ENCODE measurements at places on chromosomes 7 and 10.

DNA sequence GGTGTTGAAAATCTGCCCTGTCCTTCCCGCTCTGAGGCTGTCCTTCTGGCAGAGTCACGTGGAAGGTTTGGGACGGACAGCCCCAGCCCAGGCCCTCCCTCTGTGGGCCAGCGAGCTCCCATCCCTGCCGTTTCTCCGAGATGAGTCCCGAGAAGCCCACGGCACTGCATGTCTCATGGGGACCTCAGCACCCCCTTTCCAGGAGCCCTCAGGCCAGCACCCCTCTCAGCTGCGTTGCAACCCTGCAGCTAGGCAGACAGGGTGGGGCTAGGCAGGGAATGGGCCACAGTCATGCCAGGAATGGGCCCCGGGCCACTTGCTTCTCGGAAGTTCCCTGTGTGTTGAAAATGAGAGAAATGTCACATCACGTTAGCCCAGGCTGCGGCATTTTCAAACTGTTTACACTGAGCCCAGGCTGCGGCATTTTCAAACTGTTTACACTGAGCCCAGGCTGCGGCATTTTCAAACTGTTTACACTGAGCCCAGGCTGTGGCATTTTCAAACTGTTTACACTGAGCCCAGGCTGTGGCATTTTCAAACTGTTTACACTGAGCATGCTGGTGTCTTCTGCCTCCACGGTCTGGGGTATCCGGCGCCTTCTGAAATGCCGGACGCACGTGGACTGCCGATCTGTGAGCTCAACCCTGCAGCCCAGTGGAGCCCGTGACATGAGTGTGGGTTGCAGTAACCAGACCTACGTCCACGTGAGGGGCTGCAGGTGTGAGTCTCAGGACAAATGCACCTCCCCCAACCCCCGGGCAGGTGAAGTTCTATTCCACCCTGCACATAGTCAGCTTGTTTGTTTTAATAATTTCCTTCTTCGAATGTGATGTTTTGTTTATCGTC is 42.6 kb downstream of the FAM20C start:
- DNase-seq = no peak

- DNase-seq = no peak
These were observed 480.6 kb upstream of the MBL2 start for GRCh38 chr10:53253221-53253620.

- no peak for DNase-seq
These were observed 6.1 kb downstream of the STK32C start for GRCh38 chr10:132301371-132302330.

DNA sequence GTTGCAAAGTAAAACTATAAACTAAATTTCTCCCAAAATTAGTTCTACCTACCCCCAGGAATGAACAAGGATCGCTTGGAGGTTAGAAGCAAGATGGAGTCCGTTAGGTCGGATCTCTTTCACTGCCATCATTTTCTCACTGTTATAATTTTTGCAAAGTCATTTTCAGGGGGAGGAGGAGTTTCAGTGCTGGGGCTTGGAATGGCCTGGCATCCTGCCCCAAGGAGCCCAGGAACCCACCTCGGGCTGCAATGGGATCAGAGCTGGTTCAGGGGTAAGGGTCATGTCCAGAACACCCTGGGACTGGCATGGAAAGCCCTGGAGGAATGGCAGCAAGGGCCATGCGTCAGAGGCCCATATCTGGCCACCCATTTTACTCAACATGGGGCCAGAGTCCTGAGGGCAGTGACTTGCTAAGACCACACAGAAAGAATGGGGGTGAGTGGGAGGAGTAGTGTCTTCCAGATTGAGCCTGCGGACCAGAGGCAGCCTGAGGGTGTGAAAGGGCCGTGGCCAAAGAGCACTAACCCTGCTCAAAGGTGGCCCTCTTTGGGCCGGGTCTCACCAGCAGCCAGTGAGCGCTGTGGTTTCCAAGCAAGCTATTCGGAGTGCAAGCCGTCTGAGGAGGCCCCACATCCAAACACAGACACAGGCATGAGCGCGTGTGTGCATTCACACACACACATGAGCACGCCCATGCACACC is 31.8 kb downstream of the GPRIN2 start:
- no peak for DNase-seq

GRCh38 chr10:62023329-62023728 is 121.8 kb downstream of the ARID5B start:
- no peak for DNase-seq

DNA sequence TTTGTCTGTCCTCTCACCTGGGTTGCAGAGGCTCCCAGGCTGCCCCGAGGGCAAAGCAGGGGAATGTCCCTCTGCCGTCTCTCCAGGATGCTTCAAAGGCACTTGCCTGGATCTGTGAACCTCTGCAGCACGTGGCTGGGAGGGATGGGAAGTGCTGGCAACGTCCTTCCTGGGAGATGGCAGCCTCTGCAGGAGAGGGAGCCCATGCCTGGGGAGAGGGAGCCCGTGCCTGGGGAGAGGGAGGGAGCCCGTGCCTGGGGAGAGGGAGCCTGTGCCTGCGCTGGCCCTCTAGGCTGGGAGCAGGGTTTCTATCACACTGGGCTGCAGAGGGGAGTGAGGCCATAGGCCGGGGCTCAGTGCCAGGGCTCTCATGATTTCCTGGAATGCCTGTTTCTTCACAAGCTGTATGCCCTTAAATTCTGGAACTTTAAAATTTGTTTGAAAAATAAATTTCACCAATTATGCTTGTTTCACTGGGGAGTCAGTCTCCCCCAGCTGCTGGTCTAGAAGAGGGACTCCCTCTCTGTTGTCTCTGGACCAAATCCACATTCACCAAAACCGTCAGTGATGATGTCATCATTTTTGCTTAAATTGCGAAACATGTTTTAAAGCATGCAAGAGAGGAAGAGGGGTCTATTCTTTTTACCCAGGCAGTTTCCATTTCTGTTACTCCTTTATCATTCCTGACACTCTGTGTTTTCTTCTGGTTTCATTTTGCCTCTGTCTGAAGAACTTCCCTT is 135.7 kb downstream of the DNAJB6 start:
- no peak for DNase-seq

DNA sequence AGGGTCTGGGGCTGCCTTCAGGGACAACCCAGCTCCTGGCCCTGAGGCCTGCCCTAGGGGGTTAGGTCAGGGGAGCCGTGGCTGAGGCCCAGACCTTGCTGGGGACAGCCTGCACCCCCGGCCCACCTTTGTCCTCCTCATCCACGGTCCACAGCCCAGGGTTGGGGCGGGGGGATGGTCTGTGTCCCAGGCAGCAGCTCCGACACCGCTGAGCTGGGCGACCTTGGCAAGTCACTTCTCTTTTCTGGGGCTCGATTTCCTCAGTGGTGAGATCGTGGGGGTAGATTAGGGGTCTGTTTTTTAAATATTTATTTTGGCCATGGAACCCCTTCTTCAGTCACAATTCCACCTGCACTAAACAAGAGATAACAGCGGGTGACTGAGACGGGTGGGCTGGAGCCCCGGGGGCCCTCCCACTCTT is 30.9 kb downstream of the DNAJB12 start:
- DNase-seq = peak; percentile 71

GRCh38 chr10:6988654-6989053 is 408.6 kb upstream of the PRKCQ start:
- DNase-seq = peak; percentile 22

GRCh38 chr7:139730746-139731612 is 46.8 kb downstream of the HIPK2 start:
- peak; percentile 67 for DNase-seq

DNA sequence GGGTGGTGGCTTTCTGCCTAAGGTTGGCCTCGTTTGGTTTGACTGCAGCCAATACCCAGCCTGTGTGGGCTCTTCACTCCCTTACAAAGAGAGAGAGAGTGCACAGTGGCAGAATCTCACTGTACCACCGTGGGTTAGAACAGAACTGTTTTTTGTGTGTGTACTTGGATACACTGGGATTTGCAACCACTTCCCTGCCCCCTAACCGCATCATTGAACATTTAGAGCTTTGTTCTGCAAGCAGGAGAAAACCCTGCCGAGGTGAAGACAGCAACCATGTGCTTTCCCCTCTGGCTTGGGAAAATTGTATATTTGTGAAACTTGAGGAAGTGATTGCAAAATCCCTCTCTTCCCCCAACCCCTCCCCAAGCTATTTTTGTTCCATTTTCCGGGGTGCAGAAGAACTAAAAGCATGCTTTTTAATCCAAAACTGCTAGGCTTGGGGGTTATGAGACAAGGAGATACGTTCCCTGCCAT is 201.2 kb downstream of the TCF7L2 start:
- no peak for DNase-seq

DNA sequence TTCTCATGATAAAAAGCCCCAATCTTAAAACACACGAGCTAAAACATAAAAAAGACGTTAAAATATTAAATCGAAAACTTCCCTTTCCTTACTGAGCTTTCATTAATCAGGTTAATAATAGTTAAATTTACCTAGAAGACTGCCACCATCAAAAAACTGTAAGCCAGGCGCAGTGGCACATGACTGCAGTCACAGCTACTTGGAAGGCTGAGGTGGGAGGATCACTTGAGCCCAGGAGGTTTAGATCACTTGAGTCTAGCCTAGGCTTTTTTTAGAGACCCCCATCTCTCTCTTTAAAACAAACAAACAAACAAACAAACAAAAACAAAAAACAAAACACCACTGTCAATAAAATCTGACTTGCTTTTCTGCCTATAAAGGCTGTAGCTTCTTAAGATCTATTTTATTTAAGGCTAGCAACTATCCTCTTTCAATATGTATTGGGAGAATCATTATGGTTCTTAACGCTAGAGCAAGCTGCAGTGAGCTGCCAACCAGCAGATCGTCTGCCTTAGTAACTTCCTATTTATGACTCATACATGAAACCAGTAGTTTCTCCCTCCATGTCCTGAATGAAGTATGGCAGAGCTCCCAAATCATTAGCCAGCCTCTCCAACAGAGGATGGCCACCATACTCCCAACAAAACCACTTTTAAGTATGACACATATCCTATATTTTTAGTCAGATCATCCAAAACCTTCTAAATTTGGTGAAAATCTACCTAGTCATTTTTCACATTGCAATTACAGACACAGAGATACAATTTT is 163.7 kb downstream of the SRPK2 start:
- DNase-seq = peak; percentile 62

DNA sequence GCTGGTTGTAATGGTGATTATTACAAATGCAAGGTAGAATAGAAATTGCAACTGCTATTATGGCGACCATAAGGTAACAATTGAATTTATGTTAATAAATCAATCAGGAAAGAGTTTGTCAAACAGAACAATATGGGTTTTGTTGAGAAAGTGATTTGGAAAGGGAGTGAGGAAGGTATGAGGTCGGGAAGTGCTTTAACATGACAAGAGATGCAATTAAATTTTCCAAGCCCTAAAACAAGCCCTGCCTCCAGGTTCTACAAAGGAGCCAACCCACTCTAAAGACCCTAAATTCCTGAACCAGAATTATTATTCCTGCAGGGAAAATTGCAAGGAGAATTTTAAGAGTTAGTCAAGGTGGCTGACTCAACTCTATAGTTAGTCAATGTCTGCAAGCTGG is 363.7 kb downstream of the BMPER start:
- DNase-seq = no peak

- DNase-seq = no peak
These were observed 1.8 kb upstream of the IGF2BP3 start for GRCh38 chr7:23472046-23472445.

GRCh38 chr10:123464430-123465323 is 201.5 kb upstream of the GPR26 start:
- DNase-seq = no peak

GRCh38 chr7:137661634-137662033 is 185.1 kb downstream of the DGKI start:
- no peak for DNase-seq

GRCh38 chr10:58028597-58029366 is 238.9 kb downstream of the IPMK start:
- no peak for DNase-seq

DNA sequence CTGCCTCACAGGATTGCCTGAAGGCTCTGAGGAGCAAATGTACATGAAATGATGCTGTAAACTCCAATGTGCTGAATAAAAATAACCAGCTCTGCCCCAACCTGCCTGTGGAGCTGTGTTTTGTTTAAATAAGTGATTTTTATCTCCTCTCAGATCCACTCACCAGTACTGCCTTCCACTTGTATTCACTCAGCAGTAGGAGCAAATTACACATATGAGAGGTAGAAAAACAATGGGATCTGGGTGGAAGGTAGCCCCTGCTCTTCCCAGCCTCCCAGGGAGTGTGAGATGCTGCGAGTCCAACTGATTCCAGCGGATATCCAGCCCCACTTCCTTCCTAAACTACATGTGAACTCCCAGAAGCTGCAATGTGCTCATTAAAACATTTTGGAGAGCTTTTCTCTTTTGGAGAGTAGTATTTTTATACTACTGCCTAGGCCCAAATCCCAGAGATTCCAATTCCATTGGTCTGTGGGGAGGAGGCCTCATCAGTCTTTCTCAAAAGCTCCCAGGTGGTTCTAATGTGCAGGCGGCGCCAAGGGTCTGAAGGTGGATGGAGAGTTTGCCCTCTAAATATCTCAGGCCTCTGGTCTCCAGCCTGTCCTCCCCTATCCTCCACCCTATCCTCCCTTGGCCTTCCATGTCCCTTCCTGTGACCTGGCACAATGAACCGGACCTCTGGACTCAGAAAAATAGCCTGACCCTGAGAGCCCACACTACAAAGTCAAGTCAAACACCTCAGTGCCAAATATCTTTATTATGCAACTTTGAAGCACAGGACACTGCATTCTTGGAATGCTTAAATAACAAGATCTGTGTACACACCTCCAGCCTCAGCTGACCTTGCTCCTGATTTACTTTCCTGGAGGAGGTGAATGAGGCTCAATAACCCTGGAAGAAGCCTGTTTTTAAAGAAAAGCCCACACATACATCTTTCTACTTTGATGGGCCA is 46.2 kb downstream of the CPVL start:
- DNase-seq = no peak

- no peak for DNase-seq
These were observed 11.9 kb upstream of the GTF2IRD1 start for GRCh38 chr7:74441801-74442200.

DNA sequence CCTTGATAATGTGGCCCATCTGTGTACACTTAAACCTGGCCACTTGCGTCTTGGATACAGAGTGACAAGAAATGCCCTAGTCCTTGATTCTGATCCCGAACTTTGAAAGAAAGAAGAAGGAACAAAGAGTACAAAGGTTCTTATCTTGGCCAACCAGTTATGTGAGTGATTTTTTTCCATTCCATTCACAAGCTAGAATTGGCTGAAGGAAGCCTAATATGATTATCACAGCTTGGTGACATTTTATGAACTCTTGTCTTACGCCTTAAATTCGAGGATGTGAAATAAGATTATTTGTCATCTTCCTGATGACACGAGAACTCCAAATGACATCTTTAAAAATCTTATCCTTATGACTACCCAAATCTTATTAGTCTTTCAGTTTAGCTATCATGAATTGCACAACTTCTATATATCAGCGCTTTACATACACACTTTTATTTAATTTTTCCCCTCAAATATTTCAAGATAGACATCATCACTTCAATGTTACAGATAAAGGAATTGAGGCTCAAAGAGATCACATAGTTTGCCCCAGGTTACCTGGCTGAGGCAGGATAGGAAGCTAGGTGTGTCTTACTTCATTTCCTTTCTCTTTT is 13.0 kb upstream of the SP4 start:
- peak; percentile 52 for DNase-seq
